ENCODE measurements at places on chromosomes 6 and 20.

GRCh38 chr20:63107449-63108200 is 100.9 kb upstream of the BHLHE23 start:
- no peak for DNase-seq

DNA sequence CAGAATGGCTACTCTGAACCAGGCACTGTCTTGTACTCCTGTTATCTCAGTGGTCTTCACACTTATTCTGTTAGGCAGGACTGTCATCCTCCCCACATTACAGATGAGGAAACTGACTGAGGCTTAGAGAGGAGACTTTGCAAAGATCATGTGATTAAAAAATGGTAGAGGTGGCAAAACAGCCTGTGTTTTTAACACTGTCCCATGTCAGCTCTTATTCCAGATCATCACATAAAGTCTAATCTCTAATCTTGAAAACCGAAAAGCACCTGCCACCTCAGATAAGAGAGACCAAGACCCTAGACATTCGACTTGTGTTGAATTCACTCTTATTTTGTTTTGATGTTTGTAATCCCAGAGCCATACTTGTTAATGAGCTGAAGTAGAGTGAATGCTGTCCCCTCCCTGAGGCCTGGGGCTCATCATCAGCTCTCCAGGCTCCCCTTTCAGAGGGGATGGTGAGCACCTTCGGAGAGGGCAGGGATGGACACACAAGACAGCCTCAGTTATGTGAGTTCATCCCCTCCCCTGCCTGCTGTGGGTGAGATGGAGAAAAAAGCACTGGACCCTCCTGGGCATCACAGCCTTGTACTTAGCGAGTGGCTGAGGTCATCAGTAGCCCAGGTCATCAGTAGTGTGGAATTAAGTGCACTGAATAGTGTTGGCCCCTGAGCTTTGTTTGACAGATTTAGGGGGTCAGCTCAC is 30.6 kb downstream of the MTHFD1L start:
- no peak for DNase-seq

- no peak for DNase-seq
Observed at GRCh38 chr6:150133686-150134085, 9.2 kb upstream of the PPP1R14C start.

DNA sequence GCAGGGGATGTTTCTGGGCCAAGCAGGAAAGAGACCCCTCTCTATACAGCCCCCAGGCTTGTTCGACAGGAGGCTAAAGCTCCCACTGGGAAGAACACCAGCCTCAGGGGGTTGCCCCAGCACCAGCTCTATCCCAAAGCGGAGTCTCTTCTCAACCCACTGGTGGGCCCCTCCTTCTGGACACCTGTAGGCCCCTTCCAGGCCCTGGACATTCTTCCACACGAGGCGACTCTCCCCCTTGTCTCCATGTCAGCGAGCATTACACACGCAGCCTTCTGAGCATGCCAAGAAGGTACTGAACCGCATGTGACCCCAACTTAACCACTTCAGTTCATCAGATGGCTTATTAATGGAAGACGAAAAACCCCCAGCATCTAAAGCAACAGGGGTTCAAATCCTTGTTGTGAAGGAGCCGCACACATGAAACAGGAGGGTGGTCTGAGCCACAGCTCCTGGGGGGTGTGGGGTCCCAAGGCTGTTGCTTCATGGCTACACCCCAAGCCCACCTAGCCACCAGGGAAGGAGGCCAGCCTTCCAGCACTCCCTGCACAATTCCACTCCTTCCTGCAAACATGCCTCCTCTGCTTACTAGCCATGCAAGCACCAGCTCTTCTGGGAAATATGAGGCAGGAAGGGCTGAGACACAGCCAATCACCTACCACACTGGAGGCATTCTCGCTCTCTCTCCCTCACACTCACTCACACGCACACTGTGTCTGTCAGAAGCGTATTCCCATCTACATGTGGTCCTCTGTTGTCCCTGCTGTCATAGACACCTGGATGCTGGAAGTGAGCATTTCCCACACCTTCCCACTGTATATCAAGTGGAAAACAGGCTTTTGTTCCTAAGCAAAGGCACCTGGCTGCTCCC is 104.5 kb downstream of the NOL4L start:
- DNase-seq, result peak; percentile 2

- DNase-seq, result no peak
Observed at GRCh38 chr6:83071023-83071422, 3.6 kb downstream of the DOP1A start.

GRCh38 chr6:131041814-131042213 is 21.2 kb downstream of the EPB41L2 start:
- DNase-seq, result no peak

GRCh38 chr6:23533311-23533710 is 592.7 kb upstream of the NRSN1 start:
- no peak for DNase-seq

GRCh38 chr6:9225441-9225871 is 790.1 kb upstream of the SLC35B3 start:
- no peak for DNase-seq

GRCh38 chr6:127092466-127092865 is 26.0 kb upstream of the RSPO3 start:
- DNase-seq, result no peak

- no peak for DNase-seq
Observed at GRCh38 chr6:44699082-44699481, 311.6 kb downstream of the CDC5L start.

DNA sequence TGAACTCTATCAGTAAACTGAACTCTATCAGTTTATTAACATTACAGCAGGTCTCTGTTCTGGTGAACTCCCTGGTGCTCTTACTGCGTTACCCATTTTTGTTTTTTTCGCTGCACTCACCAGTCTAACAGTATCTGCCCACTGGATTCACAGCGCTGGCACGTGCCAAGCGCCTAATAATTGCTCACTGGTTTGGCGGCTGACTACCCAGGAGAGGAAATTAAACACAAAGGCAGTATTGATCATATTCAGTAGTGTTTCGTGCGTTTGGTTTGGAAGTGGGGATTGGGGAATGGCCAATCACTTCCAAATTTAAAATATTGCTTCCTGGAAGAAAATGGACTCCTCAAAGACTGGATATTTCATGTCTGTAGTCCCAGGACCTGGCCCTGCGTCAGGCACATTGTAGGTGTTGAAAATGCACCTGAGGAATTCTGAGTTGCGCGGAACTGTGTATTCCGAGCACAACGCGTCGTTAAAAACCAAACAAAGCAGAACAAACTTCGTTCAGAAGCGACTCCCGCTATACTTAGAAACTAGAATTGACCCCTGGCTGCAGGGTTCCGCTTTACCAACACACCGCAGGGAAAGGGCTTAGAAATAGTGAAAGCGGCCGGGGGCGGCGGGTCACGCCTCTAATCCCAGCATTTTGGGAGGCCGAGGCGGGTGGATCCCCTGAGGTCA is 1.1 kb upstream of the RPS12 start:
- peak; percentile 50 for DNase-seq

GRCh38 chr6:108100003-108100402 is 25.5 kb upstream of the OSTM1 start:
- DNase-seq, result no peak

- no peak for DNase-seq
Observed at GRCh38 chr20:5393218-5393870, 76.6 kb upstream of the PROKR2 start.

GRCh38 chr6:28203201-28203600 is 21.9 kb upstream of the ZSCAN9 start:
- no peak for DNase-seq

- no peak for DNase-seq
Observed at GRCh38 chr6:8113131-8113654, 10.8 kb upstream of the EEF1E1 start.

DNA sequence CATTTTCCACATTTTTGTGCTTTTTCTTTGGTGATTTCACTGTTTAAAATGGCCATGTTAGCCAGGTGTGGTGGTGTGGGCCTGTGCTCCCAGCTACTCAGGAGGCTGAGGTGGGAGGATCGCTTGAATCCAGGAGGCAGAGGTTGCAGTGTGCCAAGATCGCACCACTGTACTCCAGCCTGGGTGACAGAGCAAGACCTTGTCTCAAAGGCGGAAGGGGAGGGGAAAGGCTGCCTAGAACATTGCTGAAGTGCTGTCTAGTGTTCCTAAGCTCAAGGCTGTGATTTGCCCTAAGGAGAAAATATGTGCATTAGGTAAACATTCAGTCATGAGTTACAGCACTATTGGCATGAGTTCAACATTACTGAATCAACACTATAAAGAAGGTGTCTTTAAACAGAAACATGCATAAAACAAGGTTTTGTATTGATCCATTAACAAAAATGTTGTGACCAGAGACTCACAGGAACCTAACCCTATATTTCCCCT is 14.0 kb downstream of the ZC2HC1B start:
- no peak for DNase-seq

DNA sequence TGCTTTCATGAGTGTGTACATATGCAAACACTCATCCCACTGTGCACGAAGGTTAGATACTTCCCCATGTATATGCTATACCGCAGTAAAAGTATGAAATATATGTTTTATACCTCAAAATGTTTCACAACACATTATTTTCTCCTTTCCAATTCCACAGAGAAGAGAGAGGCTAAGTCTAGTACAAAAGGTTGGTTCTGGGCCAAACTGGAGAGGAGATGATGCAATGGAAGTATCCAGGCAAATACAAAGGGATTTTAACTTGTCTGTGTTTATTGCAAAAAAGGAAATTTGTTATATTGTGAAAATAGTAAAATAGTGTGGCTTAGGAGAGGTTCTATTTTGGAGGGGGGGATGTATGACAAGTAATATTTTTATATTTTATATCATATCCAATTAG is 112.6 kb downstream of the PLCB1 start:
- DNase-seq, result no peak

- no peak for DNase-seq
Observed at GRCh38 chr20:56014151-56014550, 8.8 kb upstream of the CBLN4 start.

DNA sequence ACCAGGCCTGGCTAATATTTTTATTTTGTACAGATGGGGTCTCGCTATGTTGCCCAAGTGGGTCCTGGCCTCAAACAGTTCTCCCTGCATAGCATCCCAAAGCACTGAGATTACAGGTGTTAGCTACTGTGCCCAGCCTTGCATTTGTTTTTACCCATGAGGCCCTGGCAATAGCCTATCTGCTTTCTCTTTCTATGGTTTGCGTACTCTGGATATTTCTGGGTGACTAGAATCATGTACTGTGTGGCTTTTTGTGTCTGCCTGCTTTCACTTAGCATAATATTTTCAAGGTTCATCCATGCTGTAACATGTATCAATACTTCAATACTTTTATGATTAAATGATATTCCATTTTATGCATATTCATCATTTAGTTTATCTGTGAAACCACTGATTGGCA is 451.7 kb downstream of the GRIK2 start:
- no peak for DNase-seq

DNA sequence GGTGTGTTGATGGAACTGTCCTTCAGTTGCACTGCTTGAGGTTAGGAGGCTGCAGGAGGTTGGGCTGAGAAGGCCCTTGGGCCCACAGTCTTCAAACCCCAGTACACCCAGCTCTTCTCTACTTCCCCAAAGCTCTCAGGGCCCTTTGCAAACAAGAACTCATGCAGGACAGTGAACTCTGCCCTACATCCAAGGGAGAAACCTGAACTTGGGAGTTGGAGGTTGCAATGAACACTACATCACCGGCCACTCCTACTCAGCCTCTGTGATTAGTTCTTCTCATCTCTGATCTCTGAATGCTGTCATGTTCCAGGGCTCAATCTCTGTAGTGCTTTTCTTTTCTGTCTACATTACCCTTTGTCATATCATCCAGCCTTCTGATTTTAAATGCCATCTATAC is 148.5 kb upstream of the PDE7B start:
- DNase-seq, result no peak

GRCh38 chr20:45467861-45468260 is 1.7 kb upstream of the WFDC2 start:
- no peak for DNase-seq

- no peak for DNase-seq
Observed at GRCh38 chr6:6332811-6333244, 12.4 kb upstream of the F13A1 start.

GRCh38 chr20:11057624-11058023 is 383.8 kb upstream of the JAG1 start:
- no peak for DNase-seq

DNA sequence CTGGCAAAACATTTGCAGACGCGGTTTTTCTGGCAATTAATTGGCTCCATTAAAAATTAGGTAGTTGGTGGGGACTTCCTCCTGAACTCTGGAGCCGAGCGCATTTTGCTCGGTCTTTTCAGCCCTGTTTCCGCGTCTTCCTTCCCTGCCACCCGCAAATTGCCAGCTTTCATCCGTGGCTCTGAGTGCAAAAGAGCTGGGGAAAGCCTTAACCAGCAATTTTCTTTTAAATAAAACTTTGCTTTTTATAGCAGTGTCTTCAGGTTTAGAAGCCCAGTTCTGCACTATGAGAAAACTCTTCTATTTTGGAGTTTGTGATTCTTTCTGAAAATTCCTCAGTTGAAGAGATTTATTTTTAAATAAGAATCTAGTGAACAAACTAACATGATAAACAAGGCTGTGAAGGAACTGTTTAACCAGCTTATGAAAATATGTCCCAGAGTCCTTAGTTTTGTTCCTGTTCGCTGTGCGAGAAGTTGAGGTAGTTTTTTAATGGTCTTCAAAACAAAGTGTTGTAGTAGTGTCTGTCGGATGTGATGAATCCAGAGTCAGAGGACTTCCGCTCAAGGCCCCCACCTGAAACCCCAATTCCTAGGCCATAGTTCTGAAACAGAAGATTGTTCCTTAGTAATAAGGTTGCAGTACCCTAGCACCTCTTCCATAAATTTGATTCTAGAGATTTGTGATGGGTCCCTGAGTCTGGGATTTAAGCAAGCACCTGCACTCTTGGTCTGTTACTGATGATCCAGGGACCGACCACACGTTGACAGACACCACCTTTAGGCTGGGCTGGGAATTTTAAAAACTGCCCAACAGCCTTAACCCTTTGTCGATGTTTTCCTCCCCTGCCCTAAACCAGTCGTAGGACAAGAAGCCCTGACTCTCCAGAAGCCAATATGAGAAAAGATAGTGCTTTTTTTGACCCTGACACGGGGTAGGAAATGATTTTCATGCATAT is 950 bp downstream of the KCTD20 start:
- peak; percentile 38 for DNase-seq

DNA sequence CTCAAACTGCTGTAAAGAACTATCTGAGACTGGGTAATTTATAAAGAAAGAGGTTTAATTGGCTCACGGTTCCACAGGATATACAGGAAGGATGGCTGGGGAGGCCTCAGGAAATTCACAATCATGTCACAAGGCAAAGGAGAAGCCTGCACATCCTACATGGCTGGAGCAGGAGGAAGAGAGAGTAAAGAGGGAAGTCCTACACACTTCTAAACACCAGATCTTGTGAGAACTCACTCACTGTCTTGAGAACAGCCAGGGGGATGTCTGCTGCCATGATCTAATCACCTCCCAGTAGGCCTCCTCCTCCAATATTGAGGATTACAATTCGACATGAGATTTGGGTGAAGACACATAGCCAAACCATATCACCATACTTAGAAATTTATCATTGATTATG is 1307.0 kb upstream of the GJE1 start:
- no peak for DNase-seq

- no peak for DNase-seq
Observed at GRCh38 chr6:38435330-38435729, 204.4 kb downstream of the BTBD9 start.

DNA sequence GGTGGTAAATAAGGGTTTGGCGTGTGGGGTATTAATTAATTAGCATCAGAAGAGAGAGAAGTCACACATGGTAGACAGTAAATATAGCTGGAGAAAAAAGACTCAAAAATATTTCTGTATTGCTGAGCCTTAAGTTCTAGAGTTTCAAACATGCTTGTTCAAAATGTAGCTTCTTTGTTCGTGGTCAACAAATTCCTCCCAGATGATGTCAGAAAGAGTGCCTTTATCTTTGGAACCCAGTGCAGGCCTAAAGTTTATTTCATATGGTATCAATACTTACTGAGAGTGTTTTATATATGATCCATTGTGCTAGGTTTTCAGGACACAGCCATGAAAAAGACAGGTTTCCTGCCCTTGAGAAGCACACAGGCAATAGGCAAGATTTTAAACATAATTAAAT is 18.3 kb downstream of the MARCKS start:
- DNase-seq, result no peak

Measured in CD4-positive, alpha-beta T cell treated with Interleukin-17A for 4 hours (primary cell).